Ovary (tissue), 10 donors: ENCODE measurements at places on chromosomes 1 and 21. TPM values are rescaled to one million over a fixed set of nuclear protein-coding genes. Genes with fewer than 3 reads are reported as not detected.

The EMC1 gene
- 29.5 TPM for total RNA-seq

The CLCNKA gene
- 1.0 TPM for total RNA-seq

The GNAT2 gene
- total RNA-seq = not detected

The SDC3 gene
- total RNA-seq = 5.8 TPM

DNA sequence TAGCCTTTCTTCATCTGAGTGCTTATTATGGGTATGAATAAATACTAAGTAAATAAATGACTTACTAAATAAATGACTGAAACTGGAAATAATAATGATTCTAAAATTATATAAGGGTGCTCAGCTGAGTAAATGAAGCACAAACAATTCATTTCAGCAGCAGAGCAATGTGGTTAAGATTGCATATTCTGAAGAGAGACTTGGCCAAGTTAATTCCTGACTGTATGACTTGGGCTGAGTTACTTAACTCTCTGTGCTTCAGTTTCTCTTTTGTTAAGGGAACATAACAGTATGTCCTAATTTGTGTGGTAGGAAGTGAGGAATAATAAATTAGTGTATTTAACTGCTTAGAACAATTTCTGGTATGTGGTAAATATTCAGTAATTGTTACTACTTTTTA lies 19.1 kb downstream of the AGL start:
- no peaks in the 10 kb centered on the region for H3K27me3 ChIP-seq
- H3K4me3 ChIP-seq = no peak overlapping the region
- H3K36me3 ChIP-seq = no peaks in the 10 kb centered on the region
- DNase-seq = no peak
- H3K27ac ChIP-seq = no peak overlapping the region
- H3K4me1 ChIP-seq = no peaks in the 10 kb centered on the region

DNA sequence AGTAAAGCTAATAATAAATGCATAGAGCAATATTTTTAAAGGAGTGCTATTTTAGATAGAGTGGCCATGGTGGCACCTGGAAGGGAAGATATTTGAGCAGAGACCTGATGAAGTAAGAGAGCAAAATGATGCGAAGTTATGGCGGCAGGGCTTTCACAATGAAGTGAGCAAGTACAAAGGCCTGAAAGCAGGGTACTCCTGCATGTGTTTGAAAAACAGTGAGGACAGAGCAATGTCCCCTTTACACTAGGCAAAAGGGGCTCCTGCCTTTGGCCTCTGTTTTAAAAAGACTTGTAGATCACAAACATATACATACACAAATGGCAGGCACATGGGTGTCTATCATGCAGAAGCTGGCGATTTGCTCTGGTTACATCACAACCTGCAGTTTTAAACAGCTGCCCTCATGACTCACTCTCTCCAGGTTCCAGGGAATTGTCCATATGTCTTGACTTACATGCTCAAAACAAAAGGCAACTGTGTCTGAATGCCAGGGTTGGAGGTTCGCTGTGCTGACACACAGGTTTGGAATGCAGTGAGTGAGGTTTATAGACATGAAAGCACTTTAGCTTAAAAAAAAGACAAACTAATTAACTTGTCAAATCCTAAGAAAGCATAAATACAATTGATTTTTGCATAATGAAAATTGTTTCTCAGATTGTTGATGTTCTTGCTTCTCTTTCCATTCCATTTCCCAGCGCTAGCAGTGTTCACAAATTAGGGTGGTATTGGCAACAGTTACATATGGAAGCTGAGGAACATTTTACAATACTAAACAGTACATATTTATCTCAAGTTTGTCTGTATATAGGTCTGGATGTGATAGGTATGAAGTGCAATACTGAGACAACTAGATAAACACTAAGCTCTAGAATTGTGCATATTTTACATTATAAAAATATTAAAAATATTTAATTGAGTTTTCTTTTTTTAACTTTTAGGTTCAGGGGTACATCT lies 313.9 kb downstream of the BARHL2 start:
- DNase-seq = no peak
- H3K27me3 ChIP-seq = no peaks in the 10 kb centered on the region
- no peaks in the 10 kb centered on the region for H3K4me1 ChIP-seq
- H3K27ac ChIP-seq = no peak overlapping the region
- no peak overlapping the region for H3K4me3 ChIP-seq

- H3K27me3 ChIP-seq = no peaks in the 10 kb centered on the region
Measured at GRCh38 chr1:167518331-167518700, at the start of gene CD247. Gene CD247, minus strand, starts transcription at chr1:167518529. Its CDS starts 64 bp downstream, at chr1:167518465.
